ENCODE measurements at places on chromosomes 3 and 15. TPM values are rescaled to one million over a fixed set of nuclear protein-coding genes. Genes with fewer than 3 reads are reported as not detected.
A peak's percentile ranks its signal among the peaks of the same experiment; 100 is the strongest.

DNA sequence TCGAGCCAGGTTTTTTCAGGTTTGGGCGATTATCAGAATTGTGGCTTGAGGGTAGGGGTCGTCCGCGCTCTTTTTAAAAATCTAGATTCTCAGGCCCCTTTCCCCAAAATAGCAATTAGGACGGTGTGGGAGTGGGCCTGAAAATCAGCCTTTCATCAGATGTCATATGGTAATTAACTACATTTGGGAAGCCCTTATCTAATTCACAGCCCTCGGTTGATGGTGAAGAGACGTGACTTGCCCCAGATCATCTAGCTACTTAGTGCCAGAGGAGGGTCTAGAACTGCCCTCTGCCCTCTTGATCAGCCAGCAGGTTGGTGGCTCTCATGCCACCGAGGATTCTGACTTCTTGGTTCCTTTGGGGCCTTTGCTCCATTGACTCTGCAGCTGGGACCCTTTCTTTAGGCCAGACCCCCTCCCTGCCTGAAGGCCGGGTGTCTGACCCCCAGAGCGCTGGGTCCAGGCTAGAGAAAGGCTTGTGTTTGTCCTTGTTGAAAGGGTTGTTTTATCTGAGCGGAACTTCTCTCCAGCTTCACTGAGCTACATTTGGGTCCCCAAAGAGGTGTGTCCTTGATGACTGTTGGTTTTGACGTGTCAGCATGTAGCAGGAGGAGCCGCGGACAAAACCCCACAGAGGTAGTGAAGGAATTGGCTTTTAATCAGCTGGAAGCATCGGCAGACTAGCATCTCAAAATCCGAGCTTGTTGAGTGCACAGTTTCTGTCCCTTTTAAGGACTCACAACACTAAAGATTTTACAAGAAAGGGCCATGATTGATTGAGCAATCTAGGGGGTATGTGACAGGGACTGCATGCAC is 857 bp downstream of the AEN start:
- ATAC-seq, result peak; percentile 28

NT5DC2 gene
- 23.3 TPM for total RNA-seq

- no peak for ATAC-seq
Observed at GRCh38 chr15:100186366-100186765, 155.4 kb downstream of the ADAMTS17 start.

DNA sequence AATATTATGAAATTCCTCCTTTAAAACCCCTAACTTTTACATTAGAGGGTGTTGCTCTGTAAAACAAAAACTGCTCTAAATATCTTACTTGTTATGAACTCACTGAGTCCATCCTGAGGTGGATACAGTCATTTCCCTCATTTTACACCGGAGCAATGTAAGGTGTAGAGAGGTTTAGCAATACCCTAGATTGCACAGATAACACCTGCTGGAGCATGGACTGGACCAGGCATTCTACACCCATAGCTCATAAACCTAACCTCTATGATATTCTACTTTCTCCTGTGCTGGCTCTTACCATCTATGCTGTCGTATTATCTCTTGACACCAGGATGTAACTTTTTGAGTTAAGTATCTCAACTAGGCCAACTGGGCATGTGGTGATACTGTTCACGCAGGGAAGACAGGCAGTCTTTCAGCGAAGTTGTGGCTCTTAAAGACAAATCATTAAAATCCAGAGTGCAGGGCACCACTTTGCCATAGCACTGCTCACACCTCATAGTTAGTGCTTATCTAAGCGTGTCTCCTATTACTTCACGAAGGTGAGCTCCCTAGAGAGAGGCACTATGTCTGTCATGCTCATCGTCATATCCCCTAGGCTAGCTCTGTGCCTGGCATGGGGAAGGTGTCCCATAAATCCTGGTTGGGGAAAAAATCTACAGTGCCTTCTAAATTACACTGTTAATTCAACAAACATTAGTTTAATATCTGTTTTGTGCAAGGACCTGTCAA is 100.1 kb upstream of the SLC2A2 start:
- ATAC-seq, result no peak

DNA sequence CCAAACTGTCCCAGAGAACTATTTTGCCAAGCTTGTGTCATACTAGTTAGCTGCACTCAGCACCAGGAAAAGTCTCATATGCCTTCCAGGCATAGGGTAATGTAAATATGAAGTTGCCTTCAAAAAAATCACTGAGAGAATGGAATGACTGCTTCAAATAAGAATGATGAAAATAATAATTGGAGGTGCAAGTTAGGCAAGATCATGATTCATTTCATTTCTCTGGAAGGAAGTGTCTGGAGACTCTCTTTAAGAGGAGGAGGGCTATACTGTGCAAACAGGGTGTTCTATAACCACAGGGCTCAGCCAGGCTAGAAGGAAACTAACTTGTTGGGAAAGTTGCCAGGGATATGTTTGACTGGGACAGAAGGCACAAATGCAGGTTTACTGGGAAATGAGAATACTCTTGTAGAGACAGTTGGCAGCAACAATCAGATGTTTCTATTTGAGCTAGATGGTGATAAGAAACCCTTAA is 4.3 kb downstream of the SIDT1 start:
- no peak for ATAC-seq

DNA sequence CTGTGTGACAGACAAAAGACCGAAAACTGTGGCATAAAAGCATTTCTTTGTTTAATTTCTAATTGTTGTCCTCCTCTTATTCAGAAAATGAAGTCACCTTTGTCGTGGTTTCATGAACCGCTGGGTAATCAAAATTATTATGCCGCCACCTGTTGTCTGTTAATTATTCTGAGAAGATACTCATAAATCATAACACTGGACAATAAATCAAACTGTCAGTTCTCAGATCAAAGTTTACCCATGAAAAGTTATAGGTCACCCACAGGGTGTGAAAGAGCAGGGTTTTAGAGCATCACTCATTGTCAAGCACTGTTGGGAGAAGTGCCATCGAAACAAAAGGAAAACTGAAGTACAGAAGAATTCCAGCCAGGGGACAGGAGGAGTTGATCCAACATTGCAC is 474.3 kb downstream of the NR2F2 start:
- no peak for ATAC-seq

GRCh38 chr3:13039213-13039896 is 33.9 kb downstream of the IQSEC1 start:
- no peak for ATAC-seq

DNA sequence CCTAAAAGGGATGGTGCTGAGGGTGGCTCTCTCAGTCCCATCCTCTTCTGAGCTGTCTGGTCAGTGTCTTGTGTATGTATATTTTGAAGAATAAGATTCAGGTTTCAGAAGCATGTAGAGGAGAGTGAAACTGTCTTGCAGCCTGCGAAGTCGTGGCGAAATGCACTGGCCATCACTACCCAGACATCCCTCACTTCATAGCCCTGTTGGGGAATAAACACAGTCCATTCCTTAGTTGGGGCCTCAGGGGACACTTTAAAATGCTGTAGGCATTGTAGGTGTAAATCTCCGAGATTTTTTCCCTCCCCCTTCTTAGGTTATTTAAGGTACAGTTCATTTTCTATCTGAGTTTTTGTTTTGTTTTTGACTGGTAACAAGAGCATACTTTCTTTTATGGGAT is 93.8 kb downstream of the DNASE1L3 start:
- no peak for ATAC-seq

- ATAC-seq, result peak; percentile 53
Observed at GRCh38 chr3:9180764-9181117, 68.7 kb downstream of the SRGAP3 start.

DNA sequence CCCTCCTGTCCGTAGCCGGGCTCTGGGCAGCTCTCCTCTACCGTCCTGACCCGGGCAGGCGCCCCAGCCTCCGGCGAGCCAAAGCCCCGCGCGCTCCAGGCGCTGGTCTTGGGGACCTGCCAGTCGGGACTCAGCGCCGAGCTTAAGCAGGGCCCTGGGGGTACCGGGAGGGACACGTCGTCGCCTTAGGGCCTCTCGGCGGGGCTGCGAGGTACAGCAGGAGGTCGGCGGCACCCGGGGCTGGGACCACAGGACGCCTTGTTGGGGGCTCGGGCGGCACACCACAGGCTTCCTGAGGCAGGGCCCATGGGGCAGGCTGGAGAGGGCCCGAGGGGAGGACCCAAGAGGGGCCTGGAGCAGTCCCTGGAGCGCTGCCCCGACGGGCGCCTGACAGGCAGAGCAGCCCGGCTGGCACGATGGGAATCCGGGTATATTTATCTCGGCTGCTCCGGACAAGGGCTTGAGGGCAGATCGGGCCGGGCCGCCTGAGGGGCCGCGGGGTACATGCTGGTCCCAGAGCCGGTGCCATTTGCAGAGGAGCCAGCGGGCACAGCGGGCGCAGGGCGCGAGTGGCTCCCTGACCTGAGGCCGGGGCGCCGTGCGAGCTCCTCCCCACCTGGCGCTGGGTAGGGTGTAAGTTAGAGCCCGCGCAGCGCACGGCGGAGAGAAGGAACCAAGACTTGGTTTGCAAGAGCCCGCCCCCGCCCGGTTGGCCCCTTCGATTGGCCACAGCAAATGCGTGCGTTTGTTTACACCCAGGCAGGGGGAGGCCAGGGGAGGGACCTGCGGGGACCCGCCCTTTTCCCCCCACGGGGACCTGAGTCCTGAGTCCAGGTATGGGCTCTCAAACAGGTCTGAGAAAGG is 574 bp downstream of the SLC38A3 start:
- ATAC-seq, result peak; percentile 42

GRCh38 chr3:194396859-194397756 is 2.0 kb downstream of the GP5 start:
- peak; percentile 48 for ATAC-seq

PLA2G4D gene
- total RNA-seq, result 0.09 TPM

DNA sequence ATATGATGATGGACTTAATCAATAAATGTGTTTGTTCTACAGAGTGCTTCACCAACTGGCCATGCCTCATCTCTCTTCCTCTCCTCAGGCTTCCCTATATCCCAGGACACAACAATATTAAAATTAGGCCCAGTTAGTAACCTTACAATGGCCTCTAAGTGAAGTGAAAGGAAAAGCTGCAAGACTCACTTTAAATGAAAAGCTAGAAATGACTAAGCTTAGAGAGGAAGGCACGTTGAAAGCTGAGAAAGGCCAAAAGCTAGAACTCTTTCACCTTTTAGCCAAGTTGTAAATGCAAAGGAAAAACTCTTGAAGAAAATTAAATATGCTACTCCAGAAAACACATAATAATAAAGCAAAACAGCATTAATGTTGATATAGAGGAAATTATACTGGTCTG is 1010.3 kb downstream of the NAALADL2 start:
- no peak for ATAC-seq

DNA sequence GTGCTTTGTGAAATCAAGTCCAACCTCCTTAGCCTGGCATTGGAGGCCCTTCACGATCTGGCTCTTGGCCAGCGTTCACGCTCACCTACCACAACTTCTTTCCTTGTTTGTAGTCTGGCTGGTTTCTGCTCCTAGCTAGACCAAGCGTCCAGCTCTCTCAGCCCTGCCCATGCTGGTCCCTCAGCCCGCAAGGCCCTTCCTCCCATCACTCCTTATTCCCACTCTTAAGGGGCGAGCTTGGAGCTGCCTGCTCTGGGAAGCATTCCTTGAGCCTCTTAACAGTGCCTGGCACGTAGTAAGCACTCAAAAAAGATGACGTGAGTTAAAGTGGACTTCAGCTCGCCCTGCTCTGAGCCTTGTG is 8.7 kb downstream of the SLC6A6 start:
- ATAC-seq, result no peak

DNA sequence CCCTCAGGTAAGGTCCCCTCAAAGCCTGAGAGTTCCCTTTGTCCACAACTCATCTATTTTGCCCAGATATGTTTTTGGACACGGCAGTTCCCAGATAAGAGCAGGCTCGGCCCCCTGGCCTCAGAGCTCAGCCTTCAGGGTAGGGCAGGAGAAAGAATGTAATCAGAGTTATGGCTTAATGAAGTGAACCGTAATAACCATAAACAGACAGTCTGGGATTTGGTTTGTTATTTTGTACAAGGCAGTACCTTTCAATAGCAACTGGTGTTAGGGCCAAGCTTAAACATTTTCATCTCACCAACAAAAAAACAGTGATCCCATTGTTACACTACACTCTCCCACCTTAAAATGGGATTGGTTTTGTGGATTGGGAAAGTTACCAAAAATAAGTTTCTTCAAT is 12.2 kb upstream of the ALDH1A3 start:
- no peak for ATAC-seq
